T-cell (primary cell): ENCODE measurements at places on chromosomes 6 and 20.

DNA sequence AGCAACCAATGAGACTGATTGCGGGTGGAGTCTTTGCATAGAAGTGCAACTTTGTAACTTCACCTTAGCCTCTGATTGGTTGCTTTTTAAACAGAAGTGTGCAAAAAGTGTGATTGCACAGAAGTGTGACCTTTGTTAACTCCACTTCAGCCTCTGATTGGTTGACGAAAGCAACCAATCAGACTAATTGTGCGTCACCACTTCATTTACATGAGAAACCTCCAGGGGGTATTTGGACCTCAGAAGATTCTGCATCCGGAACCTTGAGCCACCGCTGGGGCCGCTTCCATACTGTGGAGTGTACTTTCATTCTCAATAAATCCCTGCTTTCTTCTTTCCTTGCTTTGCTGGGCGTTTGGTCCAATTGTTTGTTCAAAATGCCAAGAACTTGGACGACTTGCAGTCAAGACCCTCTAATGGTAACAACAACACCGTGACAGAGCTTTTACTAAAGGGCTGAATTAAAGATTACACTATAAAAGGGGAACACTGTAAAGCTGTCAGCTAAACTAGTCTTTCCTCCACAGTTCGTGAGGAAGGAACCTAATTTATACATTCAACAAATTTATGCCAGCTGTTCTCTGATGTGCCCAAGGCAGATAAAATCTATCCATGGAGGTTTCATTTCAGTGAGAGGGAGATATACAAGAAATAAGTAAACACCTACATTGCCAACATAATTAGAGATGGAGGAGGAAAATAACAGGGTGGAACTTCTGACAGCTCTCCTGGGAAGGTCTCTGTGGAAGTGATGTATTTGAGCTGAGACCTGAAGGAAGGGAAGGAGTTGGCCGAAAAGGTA, 1.4 kb upstream of the HECA start:
- peaks cover 13% of the 10 kb centered on the region for H3K4me1 ChIP-seq
- H3K36me3 ChIP-seq, result no peaks in the 10 kb centered on the region
- H3K27ac ChIP-seq, result peak overlapping the region; percentile 88
- DNase-seq, result no peak
- no peak overlapping the region for H3K4me3 ChIP-seq

DNA sequence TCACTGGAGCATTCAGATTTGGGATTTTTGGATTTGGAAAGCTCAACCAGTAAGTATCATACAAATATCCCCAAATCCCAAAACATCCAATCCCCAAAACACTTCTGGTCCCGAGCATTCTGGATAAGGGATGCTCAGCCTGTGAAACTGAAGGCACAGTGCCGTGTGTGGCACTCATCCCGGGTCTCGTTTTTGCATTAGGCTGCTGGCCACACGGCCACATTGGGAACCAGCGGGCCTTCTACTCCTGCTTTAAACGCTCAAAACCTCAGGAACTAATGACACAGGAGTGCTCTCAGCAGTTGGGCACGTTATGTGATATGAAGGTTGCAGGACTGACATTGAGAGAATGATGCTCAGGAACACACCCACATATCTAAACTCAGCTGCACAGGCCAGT, 35.6 kb downstream of the PSMG4 start:
- H3K36me3 ChIP-seq, result no peaks in the 10 kb centered on the region
- no peaks in the 10 kb centered on the region for H3K4me1 ChIP-seq

DNA sequence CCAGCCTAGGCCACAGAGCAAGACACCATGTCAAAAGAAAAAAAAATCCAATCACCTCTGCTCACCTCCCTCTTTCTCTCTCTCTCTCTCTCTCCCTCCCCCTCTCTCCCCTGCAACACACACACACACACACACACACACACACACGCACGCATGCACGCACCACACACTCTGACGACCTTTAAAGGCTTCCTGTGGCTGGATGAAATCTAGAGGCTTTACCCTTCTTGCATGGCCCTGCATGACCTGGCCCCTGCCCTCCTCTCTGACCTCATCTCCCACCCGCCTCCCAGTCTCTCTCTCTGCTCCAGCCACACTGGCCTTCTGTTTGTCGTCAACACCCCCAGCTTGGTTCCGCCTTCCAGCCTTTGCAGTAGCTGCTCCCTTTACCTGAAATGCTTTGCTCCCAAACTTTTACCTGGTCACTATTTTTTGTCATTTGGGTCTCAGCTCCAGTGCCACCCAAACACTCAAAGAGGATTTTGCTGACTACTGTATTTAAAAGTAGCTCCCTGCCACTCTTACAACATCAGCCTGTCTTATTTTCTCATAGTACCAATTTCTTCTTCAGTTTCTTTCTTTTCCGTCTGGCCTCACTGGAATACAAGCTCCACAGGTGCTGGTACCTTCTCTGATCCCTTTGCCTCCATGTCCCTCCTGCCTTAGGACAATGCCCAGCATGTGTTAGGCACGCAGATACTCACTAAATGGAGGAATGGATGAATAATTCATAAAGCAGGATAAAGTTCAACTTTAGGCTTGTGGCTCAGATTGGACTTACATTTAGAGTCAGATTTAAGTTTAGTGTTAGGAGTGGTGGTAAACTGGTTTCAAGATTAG, 4.3 kb upstream of the LTA start:
- peaks cover 68% of the 10 kb centered on the region for H3K4me1 ChIP-seq
- no peak for DNase-seq
- H3K4me3 ChIP-seq, result no peak overlapping the region
- no peaks in the 10 kb centered on the region for H3K36me3 ChIP-seq
- H3K27ac ChIP-seq, result peak overlapping the region; percentile 94
- no peaks in the 10 kb centered on the region for H3K27me3 ChIP-seq

DNA sequence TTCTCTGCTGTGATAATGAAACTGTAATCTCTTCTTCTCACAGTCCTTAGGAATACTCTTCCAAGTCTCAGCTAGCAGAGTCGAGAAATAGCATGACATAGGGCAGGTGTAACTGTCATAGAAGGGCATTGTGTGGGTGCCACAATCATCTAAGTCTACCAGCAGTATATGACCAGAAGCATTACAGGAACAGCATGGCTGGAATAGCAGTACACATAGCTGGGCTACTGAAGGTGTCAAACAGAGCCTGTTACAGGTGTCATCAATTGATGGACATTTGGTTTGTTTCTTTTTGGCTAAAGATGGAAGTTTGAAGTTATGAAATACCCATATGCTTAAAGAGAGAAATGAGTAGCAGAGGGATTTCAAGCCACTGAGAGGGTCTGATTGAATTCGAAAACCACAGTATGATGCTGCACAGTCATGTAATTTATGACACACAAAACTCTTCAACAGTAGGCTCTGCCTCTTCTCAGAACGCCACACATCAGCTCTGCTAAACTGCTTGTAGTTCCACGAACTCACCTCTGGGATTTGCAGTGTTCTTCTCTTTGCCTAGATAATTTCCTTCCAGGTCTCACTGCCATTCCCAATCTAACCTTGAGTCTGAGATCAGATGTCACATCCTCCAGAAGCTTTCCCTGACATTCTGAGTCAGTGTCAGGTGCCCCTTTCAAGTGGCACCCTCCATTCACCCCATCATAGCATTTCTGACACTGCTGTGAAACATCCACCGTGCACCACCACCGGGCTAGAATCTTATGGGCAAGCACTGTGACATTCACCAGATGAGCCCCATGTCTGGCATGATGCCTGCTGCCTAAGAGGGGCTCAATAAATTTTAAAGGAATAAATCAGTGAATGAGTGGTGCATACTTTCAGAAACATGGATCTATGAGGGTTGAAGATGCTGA, 151.0 kb downstream of the ADAT2 start:
- no peak overlapping the region for H3K27ac ChIP-seq
- H3K36me3 ChIP-seq, result no peaks in the 10 kb centered on the region

GRCh38 chr20:44014807-44015732, 100.4 kb downstream of the TOX2 start:
- H3K4me3 ChIP-seq, result no peak overlapping the region
- no peak overlapping the region for H3K27ac ChIP-seq
- DNase-seq, result no peak

DNA sequence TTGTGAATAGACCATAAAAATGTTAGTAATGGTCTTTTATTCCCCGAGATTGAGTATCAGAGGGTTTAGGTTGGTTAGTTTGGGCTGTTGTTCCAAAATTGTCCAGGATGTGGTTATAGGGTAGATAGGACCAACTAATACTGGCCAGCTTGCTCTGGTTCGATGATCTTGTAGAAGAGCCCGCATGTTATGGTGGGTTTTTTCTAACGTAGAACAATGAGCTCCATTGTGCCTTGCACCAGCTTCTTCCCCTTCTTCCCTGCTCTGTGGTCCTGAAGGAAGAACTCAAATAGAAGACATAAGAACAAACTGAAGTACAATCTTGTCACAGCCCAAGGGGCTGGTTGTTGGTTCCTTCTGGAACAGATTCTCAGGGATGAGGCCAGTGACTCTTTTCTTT, 70.5 kb downstream of the RREB1 start:
- DNase-seq, result no peak
- no peaks in the 10 kb centered on the region for H3K4me1 ChIP-seq
- peaks cover 9% of the 10 kb centered on the region for H3K36me3 ChIP-seq

DNA sequence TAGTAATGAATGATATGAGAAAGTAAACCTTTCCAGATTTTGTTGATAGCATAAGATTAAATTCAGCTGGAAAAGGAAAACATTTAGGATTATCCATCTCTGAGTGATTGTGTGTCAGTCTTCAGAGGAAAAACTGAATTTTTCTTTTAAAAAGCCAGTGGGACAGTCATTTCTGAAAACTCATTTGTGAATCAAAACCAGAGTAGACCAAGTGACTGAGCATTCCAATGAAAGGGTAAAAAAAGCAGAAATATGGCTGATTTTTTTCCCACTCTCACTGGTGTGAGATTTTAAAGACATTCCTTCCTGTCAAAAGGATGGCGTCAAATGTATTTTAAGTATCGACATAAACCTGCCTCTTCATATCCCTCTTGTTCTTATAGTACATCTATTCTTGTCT, 214.0 kb downstream of the GMPR start:
- no peaks in the 10 kb centered on the region for H3K36me3 ChIP-seq
- no peaks in the 10 kb centered on the region for H3K27me3 ChIP-seq
- H3K4me1 ChIP-seq, result no peaks in the 10 kb centered on the region
- H3K4me3 ChIP-seq, result no peak overlapping the region
- DNase-seq, result no peak
- H3K27ac ChIP-seq, result no peak overlapping the region

- H3K27me3 ChIP-seq, result peaks cover 18% of the 10 kb centered on the region
- no peak for DNase-seq
- no peak overlapping the region for H3K27ac ChIP-seq
- no peaks in the 10 kb centered on the region for H3K4me1 ChIP-seq
- H3K36me3 ChIP-seq, result no peaks in the 10 kb centered on the region
- no peak overlapping the region for H3K4me3 ChIP-seq
Measured at GRCh38 chr20:2089447-2089846, 12.2 kb upstream of the STK35 start.

GRCh38 chr6:124495665-124496190, 466.5 kb upstream of the RNF217 start:
- H3K36me3 ChIP-seq, result no peaks in the 10 kb centered on the region
- H3K27me3 ChIP-seq, result no peaks in the 10 kb centered on the region
- H3K4me3 ChIP-seq, result no peak overlapping the region
- H3K4me1 ChIP-seq, result no peaks in the 10 kb centered on the region
- H3K27ac ChIP-seq, result no peak overlapping the region

DNA sequence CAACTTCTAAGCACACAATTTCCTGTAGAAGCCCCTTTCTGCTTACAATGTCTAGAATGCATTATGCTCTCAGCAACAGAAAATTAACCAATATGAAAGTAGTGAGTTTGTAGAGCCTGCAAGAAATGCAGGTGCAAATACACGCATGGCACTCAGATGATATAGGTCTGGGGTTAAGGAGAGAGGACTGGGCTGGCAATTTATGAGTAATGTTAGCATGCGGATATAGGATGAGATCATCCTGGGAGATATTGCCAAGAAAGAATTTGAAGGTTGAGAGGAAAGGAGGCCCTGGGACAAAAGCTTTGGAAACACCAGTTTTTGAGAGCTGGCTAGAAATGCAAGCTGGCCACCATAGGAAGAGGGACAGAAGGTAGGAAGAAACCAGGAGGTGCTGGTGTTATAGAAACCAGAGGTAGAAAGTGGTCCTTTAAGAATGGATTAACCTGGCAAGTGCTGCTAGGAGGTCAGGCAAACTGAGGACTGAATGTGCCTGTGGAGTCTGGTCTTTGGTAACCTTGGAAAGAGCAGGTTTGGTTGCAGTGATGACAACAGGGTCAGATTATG, 183.2 kb upstream of the MYLIP start:
- no peak overlapping the region for H3K4me3 ChIP-seq
- DNase-seq, result no peak
- H3K4me1 ChIP-seq, result no peaks in the 10 kb centered on the region
- H3K36me3 ChIP-seq, result no peaks in the 10 kb centered on the region
- no peaks in the 10 kb centered on the region for H3K27me3 ChIP-seq
- no peak overlapping the region for H3K27ac ChIP-seq

GRCh38 chr6:134447883-134448387, 130.0 kb upstream of the SGK1 start:
- H3K27me3 ChIP-seq, result no peaks in the 10 kb centered on the region
- H3K4me1 ChIP-seq, result no peaks in the 10 kb centered on the region
- DNase-seq, result no peak
- H3K27ac ChIP-seq, result no peak overlapping the region
- no peak overlapping the region for H3K4me3 ChIP-seq
- no peaks in the 10 kb centered on the region for H3K36me3 ChIP-seq

GRCh38 chr20:61608275-61609085, 356.4 kb downstream of the CDH4 start:
- H3K27ac ChIP-seq, result no peak overlapping the region
- DNase-seq, result no peak
- no peaks in the 10 kb centered on the region for H3K27me3 ChIP-seq

GRCh38 chr6:25458485-25458884, 179.3 kb downstream of the CARMIL1 start:
- H3K27me3 ChIP-seq, result no peaks in the 10 kb centered on the region
- H3K27ac ChIP-seq, result no peak overlapping the region
- peaks cover 7% of the 10 kb centered on the region for H3K36me3 ChIP-seq
- no peak for DNase-seq

DNA sequence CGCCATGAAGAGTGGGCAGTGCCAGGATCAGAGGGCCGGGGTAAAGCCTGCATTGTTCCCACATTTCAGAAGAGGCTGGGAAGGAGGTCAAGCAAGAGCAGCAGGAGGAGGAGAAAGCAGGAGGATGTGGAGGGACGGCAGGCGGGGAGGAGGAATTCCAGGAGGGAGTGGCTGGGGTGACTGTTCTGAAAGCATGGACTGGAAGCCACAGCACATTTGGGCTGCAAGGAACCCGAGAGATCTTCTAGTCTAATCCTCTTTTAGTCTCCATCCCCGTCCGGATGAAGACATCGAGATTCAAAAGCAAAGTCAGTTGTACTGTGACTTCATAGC, 76.9 kb downstream of the FAM50B start:
- H3K4me3 ChIP-seq, result no peak overlapping the region
- H3K4me1 ChIP-seq, result no peaks in the 10 kb centered on the region
- no peaks in the 10 kb centered on the region for H3K36me3 ChIP-seq
- DNase-seq, result no peak

- H3K4me3 ChIP-seq, result no peak overlapping the region
- H3K27ac ChIP-seq, result no peak overlapping the region
- H3K27me3 ChIP-seq, result no peaks in the 10 kb centered on the region
- no peak for DNase-seq
- no peaks in the 10 kb centered on the region for H3K36me3 ChIP-seq
Measured at GRCh38 chr6:3825331-3825831, 23.8 kb upstream of the FAM50B start.

GRCh38 chr6:56766806-56767178, 124.1 kb upstream of the DST start:
- H3K4me1 ChIP-seq, result no peaks in the 10 kb centered on the region
- no peak overlapping the region for H3K4me3 ChIP-seq
